Ureter (tissue), 1 donor: ENCODE measurements at places on chromosomes 6 and 20.
A peak's percentile ranks its signal among the peaks of the same experiment; 100 is the strongest.

DNA sequence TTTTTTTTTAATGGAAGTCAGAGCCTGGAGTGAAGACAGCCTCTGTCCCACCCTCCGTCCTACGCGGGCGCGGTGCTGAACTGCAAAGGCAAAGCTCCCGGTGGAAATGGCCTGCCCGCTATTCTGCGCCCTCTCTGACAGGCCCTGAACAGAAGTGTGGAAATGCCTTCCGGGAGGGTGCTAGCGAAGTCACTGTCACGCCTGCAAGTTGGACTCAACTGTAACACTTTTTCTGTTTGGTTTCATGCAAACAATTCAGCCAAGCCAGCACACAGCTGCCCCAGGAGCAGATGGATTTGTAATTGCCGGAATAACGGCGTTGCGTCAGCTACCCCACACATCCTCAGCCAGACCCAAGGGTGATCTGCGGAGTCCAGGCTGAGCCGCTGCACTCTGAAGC is 107.6 kb downstream of the PSMB1 start:
- DNase-seq, result no peak

- no peak for DNase-seq
Observed at GRCh38 chr6:31476515-31477139, 21.3 kb upstream of the MICB start.

DNA sequence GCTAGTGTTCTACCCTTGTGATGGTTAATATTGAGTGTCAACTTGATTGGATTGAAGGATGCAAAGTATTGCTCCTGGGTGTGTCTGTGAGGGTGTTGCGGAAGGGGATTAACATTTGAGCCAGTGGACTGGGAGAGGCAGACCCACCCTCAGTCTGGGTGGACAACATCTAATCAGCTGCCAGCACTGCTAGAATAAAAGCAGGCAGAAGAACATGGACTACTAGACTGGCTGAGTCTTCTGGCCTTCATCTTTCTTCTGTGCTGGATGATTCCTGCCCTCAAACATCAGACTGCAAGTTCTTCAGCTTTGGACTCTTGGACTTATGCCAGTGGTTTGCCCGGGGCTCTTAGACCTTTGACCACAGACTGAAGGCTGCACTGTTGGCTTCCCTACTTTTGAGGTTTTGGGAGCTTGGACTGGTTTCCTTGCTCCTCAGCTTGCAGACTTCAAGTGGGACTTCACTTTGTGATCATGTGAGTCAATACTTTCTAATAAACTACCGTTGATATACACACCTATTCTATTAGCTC is 50.1 kb downstream of the SDHAF4 start:
- DNase-seq, result no peak

- DNase-seq, result no peak
Observed at GRCh38 chr6:165962366-165962765, 205.3 kb downstream of the TBXT start.

GRCh38 chr20:44594730-44595129 is 12.4 kb downstream of the PKIG start:
- no peak for DNase-seq

DNA sequence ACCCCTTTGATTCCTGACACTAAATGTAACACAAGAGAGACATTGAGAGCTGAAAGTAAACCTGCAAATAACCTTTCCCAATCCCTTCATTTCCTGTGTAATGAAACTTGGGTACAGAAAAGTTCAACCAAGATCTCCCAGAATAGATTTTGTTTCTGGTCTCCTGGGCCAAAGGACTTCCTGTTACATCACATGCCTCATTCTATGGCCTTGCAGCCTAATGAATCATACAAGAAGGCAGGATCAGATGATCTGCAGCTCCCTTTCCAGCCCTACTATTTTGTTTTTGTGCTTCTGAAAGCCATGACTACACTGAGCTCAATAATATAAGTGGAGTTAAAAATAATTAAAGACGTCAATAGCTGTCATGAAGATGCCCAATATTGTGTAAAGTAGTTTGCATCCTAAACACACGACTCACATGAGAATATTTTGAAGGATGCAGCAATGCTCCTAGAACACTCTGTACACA is 73.4 kb upstream of the NOX3 start:
- no peak for DNase-seq

- DNase-seq, result no peak
Observed at GRCh38 chr6:149164199-149164750, 153.2 kb upstream of the TAB2 start.

DNA sequence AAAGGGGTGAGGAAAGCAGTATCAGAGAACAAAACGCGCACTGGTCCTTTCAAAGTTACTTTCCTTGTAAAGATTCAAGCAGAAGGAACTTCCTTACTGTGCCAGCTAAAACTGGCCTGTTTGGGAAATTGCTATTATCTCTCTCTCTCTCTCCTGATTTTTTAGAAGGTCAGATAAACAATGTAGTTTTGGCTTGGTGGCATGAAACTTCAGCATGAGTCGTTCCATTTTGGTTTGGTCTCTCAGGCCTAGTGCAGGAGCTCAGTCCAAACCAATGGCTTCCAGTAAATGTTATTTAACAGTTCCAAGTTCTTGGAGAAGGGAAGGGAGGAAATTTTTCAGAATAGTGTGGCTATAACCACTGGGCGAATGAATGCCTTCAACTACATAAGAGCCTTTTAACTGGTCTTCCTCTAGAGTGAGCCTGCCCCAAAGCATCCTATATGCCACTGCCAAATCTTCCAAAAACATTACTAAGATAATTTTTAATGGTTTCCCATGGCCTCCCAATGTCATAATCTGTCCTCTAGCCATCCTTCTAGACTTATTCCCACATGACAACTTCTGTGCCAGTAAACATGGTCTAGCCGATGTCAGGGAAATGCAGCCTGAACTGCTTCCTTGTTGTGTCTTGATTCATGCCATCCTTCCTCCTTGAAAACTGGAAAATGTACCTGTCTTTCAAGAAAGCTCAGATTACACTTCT is 9.1 kb upstream of the SNX9 start:
- DNase-seq, result no peak

DNA sequence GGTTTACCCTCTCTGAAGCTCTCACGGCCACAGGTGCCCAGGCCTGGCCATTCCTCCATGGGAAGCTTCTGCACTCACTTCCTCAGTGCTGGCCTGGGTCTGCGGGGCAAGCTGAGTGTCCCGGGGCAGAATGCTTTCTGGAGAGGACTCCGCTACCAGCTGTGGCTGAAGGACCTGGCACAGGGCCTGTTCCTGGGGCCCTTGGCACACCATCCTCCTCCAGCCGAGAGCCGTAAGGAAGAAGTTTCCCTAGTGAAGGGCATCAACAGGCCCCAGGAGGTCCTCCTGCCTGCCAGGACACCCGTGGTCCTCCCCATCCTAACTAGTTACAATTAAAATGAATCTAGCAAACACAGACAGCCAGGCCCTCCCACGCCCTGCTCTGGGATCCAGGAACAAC is 14.0 kb upstream of the KCNK15 start:
- DNase-seq, result no peak

GRCh38 chr6:21529431-21529830 is 64.1 kb upstream of the SOX4 start:
- DNase-seq, result no peak

DNA sequence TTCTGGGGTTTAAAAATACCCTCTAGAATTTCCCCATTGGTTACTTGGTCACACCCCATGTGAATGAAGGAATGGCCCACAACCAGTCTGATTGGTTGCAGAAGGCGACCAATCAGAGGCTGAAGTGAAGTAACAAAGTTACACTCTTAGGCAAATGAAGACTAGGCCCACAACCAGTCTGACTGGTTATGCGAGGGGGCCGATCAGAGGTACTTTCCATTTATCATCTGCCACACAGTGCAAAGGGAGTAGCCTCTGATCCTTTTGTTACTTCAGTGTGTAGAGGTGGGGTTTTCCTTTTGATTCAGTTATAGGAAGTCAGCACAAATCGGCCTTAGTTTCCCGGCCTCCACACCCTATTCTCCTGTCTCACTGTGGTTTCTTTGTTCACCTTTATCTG is 61.2 kb upstream of the SGK1 start:
- DNase-seq, result peak; percentile 79

DNA sequence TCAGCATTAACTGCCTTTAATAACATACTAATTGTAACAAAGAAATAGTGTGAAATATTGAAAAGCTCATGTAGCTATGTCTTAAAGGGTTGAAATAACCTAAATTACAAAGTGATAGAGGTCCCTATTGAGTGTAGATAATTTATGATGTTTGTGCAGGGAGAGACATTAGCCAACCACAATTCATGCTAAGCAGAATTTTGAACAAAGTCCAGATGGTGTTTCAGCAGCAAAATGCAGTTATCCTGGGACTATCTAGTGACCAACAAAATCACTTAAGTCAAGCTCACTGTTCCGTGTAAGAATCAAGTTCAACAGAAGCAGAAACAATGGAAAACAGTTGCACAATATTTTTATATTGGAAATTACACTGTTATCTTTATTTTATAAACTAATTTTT is 218.5 kb downstream of the SIM1 start:
- no peak for DNase-seq

DNA sequence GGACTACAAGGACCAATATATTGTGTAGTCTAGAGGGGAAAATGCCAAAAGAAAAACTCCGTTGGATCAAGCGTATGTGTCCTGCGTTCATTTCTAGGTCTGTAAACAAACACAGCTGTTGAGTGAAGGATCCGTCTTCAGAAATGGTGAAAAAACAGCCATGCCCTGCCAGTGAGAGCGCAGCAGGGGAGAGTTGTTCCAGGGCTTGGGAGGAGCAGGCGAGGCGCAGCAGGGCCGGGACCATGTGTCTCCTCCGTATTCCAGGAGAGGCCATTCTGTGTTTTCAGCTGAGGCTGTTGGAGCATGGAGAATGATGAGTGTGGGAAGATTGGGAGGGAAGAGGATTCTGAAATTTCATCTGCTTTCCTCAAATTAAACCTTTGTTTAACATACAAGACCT is 38.0 kb downstream of the BMP6 start:
- DNase-seq, result no peak

DNA sequence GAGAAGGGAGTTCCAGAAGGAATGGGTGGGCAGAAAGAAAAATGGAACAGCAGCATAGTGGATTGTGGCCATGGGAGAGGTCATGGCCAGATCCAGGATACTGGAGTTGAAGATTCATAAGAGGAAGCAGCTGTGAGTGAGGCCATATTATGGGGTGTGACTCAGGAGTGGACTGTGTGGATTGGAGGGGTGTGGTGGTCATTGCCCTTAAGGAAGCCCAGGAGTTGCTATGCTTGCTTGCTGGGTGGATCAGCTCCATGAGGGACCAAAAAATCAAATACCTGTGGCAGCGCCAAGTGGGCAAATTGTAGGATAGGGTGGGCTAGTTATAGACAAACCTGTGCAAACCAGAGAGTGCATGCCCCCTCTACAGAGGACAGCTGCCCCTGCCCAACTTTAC is 18.3 kb downstream of the LRRC1 start:
- DNase-seq, result no peak

- DNase-seq, result no peak
Observed at GRCh38 chr6:70411542-70412251, 1.6 kb upstream of the FAM135A start.

DNA sequence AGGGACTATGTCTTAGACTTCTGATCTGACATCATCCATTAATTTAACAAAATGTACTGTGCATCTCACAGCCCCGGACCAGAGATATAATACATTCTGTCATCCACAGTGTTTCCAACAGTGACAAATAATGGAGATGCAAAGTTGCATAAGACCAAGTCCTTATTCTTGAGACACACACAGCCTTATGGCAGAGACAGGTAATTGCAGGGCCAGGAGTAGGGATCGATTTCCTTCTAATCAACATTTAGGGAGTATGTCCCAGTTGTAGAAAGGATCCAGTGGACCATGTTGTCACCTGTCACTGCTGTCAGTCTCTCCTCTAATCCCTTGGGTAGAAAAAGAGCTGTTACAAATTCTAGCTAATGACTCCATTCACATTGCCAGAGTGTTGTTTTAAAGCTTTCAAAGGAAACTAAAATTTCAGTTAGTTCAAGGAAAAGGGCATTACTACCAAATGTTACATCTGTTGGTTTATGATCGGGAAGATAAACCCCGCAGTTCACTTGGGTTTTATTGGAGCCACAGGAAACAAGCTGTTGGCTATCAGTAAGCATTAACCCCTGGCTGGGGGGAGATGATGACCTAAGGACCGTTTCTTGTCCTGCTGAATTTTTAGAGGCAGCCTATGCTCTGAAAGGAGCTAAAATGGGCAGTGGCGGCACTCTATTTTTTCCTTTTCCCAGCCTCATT is 111.4 kb upstream of the ATXN1 start:
- DNase-seq, result no peak

GRCh38 chr6:137320271-137320670 is 101.1 kb upstream of the IFNGR1 start:
- DNase-seq, result no peak

DNA sequence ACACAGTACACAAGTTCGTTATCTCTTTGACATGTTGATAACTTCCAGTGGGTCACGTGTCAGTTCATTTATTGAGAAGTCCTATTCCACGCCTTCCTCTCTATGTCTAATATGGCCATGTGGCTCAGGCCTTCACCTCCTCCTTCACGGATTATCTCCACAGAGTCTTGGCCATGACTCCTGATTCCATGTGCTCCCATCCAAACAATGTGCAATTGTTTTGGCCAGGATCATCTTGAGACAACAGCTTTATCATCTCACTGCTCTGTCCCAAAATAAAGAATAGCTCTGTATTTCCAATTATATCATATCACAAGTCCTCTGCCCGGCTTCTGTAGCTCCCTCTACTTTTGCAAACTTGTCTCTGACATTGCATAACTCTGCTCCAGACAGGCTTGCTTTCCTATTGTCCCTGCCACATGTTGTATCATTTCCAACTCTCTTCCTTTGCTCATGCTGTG is 11.1 kb upstream of the TXNDC5 start:
- DNase-seq, result no peak

DNA sequence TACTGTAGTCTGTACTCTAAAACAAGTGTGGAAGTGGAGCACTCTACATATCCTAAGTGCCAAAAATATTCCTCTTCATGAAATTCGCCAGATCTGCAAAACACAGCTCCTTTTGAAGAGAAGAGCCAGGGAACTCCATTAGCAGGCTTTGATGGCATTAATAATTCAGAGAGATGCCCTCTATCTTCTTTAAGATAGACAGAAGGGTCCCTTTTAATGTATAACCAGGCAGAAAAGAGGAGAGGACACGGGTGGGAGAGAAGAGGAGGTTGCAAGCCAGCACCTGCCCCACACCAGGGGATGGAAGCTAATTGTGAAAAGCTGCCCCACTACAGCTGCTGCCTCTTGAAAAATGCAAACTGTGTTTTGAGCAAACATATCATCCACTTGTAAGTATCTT is 3.7 kb upstream of the RFPL4B start:
- no peak for DNase-seq
